NCI-H187 (cell line): ENCODE measurements at places on chromosomes 11 and 22.

DNA sequence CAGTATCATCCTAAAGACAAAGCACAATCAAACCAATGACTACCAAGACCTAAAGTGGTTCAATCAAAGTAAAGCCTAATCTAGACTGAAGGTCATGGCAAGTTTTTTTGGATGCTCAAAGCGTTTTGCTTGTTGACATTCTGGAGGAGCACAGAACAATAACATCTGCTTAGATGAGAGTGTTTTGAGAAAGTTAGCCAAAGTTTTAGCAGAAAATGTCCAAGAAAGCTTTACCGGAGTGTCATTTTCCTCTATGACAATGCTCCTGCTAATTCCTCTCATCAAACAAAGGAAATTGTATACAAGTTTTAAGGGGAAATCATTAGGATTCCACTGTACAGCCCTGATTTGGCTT lies 256.9 kb upstream of the FAT3 start:
- DNase-seq, result no peak

DNA sequence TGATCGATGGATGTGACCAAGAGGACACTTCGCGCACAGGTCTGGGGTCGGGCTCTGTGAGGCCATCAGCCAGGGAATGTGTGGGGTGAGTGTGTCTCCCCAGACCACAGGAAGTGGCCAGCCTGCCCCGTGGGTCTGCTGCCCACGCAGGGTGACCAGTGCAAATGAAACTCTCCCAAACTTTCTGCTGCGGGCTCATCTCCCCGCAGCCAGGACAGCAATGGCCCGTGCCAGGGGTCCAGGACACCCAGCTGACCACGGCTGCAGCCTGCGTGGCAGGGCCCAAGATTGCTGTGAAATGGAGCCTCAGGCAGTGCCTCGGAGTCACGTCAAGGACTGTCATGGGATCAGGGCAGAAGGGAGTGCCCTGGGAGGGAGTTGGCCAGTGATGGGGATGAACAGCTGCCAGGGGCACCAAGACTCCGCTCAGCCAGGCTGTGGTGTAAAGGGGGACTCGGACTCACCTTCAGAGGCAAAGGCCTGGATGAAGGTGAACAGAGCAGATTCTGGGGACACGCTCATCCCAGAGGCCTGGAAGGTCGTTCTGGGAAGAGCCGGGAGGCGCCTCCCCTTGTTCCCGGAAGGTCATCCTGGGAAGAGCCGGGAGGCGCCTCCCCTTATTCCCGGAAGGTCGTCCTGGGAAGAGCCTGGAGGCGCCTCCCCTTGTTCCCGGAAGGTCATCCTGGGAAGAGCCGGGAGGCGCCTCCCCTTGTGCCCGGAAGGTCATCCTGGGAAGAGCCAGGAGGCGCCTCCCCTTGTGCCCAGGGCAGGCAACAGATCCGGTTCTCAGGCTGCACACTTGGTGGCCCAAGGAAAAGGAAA lies 252.6 kb downstream of the BRD1 start:
- DNase-seq, result no peak

GRCh38 chr11:118953265-118953664 lies 2.8 kb upstream of the UPK2 start:
- peak; percentile 27 for DNase-seq

DNA sequence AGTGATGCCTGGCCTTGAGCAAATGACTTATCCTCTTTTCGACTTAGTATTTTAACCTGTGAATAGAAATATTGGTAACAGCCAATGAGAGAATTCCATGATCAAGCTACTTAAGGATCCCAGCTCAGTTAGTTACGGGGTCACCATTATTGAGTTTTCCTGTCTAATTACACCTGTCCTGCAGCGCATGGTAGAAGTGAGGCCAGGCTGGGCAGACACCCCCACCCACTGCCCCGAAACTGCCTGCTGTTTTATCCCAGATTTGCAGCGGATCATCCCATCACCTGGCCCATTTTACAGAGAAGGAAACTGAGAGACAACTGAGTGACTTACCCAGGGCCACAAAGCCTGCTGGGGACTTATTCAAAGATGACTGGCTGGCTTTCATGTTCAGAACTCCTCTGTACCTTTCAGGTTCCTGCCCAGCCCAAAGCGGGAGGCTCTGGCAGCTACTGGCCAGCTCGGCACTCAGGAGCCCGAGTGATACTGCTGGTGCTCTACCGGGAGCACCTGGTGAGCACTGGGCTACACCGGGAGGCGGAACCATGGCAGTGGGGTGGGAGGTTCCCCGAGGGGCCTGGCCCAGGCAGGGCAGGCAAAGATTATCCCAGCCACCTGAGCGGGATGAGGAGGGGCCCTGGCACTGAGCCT lies 1.4 kb downstream of the MUS81 start:
- no peak for DNase-seq

- DNase-seq, result no peak
Measured at GRCh38 chr11:12174477-12175143, 64.2 kb downstream of the MICAL2 start.
